ENCODE measurements at places on chromosomes 6 and 20. TPM values are rescaled to one million over a fixed set of nuclear protein-coding genes. Genes with fewer than 3 reads are reported as not detected.

- DNase-seq, result peak; percentile 40
These were observed 862 bp downstream of the UCKL1 start for GRCh38 chr20:63955281-63955826.

GRCh38 chr6:117817499-117817898 lies 89.6 kb upstream of the SLC35F1 start:
- DNase-seq, result no peak

- DNase-seq, result peak; percentile 74
These were observed 310.5 kb downstream of the TAF4 start for GRCh38 chr20:61754976-61755778.

SCGN gene
- total RNA-seq, result 0.26 TPM

DNA sequence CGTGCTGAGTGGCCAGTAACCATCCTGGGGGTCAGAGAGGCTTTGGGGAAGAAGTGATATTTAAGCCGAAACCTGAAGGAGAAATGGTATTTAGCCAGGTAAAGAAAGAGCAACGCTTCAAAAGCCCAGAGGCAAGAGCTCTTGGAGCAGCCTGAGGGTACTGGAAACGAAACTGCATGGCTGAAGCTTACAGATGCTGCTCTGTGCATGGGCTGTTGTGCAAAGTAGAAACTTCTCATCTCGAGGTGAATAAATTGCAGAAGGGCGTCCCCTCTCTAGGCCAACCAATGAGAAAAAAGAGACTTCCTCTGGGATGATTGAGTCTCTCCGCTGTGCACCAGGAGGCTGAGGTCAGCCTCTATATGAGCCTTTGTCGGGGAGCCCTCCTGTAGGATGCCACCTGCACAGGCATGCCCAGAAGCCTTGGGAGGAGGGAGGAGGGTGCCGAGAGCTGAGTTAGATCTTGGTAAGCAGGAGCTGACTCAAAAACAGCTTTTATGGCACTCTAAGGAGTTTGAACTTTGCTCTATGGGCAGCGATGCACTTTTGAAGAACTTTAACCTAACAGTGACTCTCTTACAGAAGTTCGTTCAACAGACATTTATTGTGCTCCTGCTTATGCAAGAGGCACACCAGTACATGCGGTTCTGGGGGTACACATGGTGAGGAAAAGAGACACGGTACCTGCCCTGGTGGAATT lies 61.6 kb upstream of the EDN1 start:
- DNase-seq, result no peak

- DNase-seq, result no peak
These were observed 1321.1 kb upstream of the GJE1 start for GRCh38 chr6:140811642-140812041.

GRCh38 chr6:80214436-80215022 lies 108.1 kb downstream of the BCKDHB start:
- DNase-seq, result peak; percentile 68

CST5 gene
- 0.26 TPM for total RNA-seq

- no peak for DNase-seq
These were observed 42.8 kb upstream of the LY86 start for GRCh38 chr6:6545616-6546317.

C6orf136 gene
- 4.5 TPM for total RNA-seq

GRCh38 chr6:63793465-63794137 lies 158.0 kb downstream of the PHF3 start:
- no peak for DNase-seq

GRCh38 chr6:32181915-32182529 lies 2.0 kb downstream of the AGER start:
- DNase-seq, result no peak

- DNase-seq, result no peak
These were observed 29.1 kb downstream of the ASXL1 start for GRCh38 chr20:32387252-32387651.

GRCh38 chr20:44273231-44274215 lies 26.4 kb downstream of the GDAP1L1 start:
- no peak for DNase-seq

- no peak for DNase-seq
These were observed 105.3 kb upstream of the SUPT3H start for GRCh38 chr6:45483021-45483420.

DNA sequence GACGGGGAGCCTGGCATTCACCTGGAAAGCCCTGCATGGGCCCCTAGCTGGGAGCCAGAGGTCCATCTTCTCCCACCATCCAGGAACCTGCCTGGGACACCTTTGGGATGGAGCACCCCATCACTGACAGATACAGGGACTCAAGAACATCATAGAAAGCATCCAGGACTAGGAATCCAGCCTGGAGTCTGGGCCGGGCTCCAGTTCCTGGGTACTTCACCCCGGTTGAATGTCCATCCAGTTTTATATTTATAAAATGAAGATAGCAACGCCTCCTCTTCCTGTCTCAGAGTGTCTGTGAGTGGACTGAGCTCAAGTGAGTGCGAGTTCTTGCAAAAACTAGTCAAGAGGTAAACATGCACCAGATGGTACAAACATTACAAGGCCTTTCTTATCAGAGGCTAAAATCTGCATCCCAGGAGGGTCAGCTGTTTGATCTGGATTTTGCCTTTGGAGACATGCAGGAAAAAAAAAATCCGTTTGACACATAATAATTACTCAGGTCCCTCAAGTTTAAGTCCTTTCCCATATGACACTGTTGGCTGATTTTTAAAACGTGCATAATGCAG lies 27.4 kb downstream of the ZC3H12D start:
- DNase-seq, result no peak

CYP39A1 gene
- 0.56 TPM for total RNA-seq

GRCh38 chr6:33751771-33752645 lies 5.3 kb upstream of the IP6K3 start:
- no peak for DNase-seq

- DNase-seq, result no peak
These were observed 29.1 kb upstream of the CSNK2A1 start for GRCh38 chr20:572727-573126.

GRCh38 chr6:13300643-13301590 lies 27.4 kb downstream of the TBC1D7 start:
- DNase-seq, result no peak

GRCh38 chr6:134177236-134177635 lies 124.8 kb upstream of the SLC2A12 start:
- DNase-seq, result peak; percentile 24

DLGAP4 gene
- total RNA-seq, result 17.4 TPM

DNA sequence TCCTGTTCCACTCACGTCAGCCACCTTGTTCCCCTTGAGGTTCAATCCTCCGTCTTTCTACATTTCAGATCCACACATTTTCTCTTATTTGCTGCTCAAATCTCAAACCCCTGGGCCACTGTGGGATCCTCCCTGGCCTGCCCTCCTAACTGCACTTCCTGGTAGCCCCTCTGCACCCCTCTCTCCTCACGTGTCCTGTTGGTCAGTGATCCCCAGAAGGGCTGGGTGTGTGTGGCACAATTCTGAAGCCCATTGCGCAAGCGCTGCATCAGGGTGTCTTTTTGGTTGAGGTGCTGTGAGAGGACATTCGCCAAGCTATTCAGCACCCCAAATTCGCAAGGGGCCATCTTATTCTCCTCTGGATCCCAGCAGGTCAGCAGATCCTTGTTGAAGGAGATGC lies 2.3 kb downstream of the HLA-DMB start:
- DNase-seq, result no peak

- DNase-seq, result no peak
These were observed 151.3 kb downstream of the SLC16A10 start for GRCh38 chr6:111238464-111239119.

- DNase-seq, result no peak
These were observed 244.1 kb upstream of the TBX18 start for GRCh38 chr6:85008296-85009009.

WASF1 gene
- 5.0 TPM for total RNA-seq

GRCh38 chr20:8271727-8272126 lies 139.7 kb downstream of the PLCB1 start:
- DNase-seq, result no peak

DNA sequence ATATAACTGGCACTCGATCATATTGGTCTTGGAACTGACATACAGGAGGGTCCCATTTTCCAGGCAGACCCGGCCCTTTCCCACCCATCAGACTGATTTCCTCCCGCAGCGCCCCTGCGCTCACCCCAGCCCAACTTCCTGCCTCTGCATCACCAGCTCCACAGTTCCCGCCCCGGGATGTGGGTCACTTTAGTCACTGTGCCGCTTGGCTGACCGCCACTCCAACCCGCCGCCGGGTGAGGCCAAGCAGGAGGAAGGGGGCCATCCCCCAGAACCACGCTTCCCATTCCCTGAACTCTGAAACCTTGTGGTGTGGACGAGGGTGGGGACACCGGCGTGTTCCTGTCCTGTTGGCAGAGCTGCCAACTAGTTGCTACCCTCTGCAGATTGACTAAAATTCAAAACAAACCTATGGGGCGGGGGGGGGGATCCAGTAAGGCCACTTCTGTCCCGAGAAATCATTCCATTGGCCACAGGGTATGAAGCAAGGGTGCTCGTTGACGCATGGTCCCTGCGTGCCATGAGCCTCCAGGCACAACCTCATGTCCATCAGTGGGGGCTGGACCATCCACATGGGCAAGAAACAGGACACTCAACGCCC lies 12.3 kb downstream of the TGM2 start:
- DNase-seq, result no peak

ADRM1 gene
- total RNA-seq, result 173 TPM

GRCh38 chr6:17038316-17038715 lies 63.5 kb upstream of the STMND1 start:
- no peak for DNase-seq

DNA sequence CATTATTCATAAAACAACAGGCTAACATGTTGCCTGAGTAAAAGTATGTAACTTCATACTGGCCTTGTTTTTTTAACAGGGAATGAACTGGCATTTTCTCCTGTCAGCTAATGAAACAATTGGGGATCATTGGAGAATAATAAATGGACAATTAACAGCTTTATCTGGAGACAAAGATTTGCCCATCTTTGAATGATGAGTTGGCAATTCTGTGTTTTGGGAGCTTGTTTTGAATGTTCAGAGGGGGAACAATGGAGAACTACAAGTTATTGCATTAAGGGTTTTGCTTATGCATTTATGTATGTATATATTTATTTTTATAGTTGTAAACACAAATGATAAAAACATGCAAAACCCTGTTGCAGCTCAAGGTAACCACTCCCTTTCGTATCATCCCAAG lies 150.3 kb downstream of the CBLN4 start:
- DNase-seq, result no peak

DNA sequence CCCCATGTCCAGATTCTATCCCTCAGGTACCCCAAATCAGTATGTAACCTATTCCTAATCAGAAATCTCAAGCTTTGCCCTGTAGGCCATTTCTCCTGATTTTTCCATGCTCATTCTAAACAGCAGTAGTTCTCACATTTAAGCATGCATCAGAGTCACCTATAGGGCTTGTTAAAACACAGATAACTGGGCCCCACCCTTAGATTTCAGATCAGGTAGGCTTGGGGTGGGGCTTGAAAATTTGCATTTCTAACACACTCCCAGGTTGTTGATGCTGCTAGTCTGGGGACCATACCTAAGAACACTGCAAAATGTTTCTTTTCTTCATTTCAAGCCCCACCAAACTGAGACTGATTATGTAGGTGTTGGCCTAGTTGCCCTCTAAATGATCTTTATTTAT lies 621.2 kb upstream of the FLRT3 start:
- DNase-seq, result no peak

- no peak for DNase-seq
These were observed 1.4 kb upstream of the CLPSL2 start for GRCh38 chr6:35775031-35775430.

DNA sequence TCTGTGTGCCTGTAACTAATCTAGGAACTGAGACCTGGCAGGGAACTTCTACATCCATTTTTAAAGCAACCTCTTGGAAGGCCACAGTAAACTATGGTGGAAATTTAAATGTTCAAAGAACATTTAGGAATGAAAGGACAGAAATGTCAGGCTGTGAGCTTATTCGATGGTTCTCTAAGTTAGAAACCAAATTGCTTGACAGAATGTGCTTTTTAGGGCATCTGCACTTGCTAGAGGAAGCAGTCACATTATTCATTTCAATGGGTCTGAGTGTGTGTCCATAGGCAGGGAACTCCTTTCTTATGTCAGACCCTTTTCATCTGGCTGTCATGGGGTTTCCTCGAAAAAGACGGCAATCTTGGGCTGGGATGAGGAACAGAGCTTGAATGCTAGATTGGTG lies 84.4 kb downstream of the PPP1R14C start:
- DNase-seq, result no peak

DNA sequence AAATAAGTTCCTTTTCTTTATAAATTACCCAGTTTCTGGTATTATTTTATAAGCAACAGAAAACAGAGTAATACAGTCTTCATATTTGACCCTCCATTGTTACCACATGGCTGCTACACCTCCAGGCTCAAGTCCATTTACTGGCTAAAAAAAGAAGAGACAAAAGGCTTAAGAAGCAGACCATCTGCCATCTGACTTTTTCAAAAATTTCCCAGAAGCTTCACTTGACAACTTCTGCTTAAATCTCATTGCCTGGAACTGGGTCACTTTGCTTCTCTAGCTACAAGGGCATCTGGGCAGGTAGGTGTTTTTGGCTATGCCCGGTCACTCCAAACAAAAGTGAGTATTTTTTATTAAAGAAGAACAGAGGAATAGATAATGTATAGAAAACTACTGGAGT lies 118.0 kb downstream of the GRM1 start:
- DNase-seq, result no peak

- peak; percentile 95 for DNase-seq
These were observed 3.7 kb downstream of the PRSS16 start for GRCh38 chr6:27251112-27251605.

DYNLT2 gene
- total RNA-seq, result 0.61 TPM

DNA sequence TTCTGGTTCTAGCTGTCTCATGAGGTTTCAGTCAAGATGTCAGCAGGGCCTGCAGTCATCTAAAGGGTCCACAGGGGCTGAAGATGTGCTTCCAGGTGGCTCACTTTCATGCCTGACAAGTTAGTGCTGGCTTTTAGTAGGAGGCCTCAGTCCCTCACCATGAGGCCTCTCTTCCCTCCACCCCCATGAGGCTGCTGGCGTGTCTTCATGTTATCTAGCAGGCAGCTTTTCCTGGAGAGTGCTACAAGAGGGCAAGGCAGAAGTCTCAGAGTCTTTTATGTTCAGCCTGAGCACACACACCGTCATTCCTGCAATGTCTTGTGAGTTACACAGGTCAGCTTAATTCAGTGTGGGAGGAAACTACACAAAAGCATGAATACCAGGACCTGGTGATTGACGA lies 769.9 kb downstream of the HDGFL1 start:
- no peak for DNase-seq

EBF4 gene
- total RNA-seq, result 2.0 TPM

DSTN gene
- total RNA-seq, result 190 TPM

DNA sequence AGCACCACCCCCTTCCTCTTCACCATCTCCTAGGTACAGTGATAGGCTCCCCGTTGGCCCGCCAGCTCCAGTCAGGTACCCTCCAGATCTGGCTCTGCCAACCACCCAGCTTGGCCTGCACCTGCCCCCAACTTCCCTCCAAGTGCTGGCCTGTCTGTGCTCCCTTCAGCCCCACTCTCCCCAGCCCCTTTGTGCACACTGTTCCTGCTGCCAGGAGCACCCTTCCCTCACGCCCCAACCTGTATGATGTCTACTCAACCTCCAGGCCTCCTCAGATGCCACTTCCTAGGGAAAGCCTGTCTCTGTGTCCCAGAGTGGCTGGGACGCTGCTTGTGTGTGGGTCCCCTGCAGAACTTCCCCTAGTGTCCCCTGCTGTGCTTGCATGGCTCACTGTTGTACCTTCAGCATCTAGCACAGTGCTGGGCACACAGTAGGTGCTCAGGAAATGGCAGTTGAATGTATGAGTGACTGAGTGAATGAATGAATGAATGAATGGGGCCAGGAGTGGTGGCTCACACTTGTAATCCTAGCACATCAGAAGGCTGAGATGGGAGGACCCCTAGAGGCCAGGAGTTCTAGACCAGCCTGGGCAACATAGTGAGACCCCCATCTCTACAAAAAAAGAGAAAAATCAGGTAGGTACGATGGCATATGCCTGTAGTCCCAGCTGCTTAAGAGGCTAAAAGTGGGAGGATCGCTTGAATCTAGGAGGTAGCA lies 3.0 kb downstream of the ZBP1 start:
- DNase-seq, result no peak
